ENCODE measurements at places on chromosomes 16 and 17.

GRCh38 chr16:31268891-31269290 is 9.1 kb downstream of the ITGAM start:
- H3K27me3 ChIP-seq = peaks cover 4% of the 10 kb centered on the region
- H3K36me3 ChIP-seq = no peaks in the 10 kb centered on the region
- H3K4me1 ChIP-seq = no peaks in the 10 kb centered on the region
- H3K27ac ChIP-seq = no peak overlapping the region

DNA sequence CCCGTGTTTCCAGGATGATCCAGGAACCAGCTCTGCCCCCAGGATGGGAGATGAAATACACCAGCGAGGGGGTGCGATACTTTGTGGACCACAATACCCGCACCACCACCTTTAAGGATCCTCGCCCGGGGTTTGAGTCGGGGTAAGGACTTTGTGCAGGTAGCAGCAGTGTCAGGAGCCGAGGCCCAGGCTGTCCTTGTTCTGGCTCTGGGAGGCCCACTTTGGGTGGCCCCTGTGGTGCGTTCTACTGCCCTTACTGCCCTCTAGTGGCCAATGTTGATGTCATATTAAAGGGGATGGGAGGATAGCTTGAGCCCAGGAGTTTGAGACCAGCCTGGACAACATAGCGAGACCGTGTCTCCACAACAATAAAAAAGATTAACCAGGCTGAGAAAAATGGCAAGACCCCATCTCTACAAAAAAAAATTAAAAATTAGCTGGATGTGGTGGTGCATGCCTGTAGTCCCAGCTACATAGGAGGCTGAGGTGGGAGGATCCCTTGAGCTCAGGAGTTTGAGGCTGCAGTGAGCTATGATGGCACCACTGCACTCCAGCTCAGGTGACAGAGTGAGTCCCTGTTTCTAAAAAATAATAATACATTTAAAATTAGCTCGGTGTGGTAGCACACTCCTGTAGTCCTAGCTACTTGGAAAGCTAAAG is 20.9 kb upstream of the CLEC18A start:
- no peak overlapping the region for H3K4me3 ChIP-seq
- no peaks in the 10 kb centered on the region for H3K27me3 ChIP-seq

GRCh38 chr17:63295288-63295687 is 150.8 kb downstream of the CYB561 start:
- DNase-seq = no peak
- peaks cover 2% of the 10 kb centered on the region for H3K4me1 ChIP-seq
- peaks cover 3% of the 10 kb centered on the region for H3K36me3 ChIP-seq

DNA sequence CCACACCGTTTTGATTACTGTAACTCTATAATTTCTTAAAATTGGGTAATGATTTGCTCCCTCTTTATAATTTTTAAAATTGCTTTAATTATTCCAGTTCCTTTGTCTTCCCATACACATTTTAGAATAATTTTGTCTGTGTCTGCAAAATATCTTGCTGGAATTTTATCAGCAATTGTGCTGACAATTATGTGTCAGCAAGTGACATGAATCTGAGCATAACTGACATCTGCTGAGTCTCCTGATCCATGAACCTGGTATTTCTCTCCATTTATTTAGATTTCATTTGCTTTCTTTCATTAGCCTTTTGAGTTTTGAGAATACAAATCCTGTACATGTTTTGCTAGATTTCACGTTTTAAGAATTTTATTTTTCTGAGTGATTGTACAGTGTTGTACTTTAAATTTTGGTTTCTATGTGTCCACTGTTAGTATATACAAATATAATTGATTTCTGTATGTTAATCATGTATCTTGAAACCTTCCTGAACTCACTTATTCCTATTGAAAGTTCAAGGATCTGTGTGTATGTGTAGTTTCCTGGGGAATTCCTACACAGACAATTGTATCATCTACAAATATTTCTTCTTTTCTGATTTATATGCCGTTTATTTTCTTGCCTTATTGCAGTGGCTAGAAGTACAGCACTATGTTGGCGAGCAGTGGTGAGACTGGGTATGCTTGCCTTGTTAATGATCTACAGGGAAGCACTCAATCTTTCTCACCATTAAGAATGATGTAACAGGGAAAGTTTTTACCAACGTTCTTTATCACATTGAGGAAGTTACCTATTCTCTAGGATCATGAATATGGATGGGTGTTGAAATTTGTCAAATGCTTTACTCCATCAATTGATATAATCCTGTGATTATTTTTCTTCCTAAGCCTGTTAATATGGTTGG is 45.2 kb downstream of the N4BP1 start:
- DNase-seq = no peak
- no peaks in the 10 kb centered on the region for H3K27me3 ChIP-seq
- H3K4me1 ChIP-seq = peaks cover 3% of the 10 kb centered on the region
- H3K36me3 ChIP-seq = peaks cover 8% of the 10 kb centered on the region
- no peak overlapping the region for H3K27ac ChIP-seq

Measured in muscle of leg (tissue), 16 donors.